ENCODE measurements at places on chromosomes 1 and 21.

DNA sequence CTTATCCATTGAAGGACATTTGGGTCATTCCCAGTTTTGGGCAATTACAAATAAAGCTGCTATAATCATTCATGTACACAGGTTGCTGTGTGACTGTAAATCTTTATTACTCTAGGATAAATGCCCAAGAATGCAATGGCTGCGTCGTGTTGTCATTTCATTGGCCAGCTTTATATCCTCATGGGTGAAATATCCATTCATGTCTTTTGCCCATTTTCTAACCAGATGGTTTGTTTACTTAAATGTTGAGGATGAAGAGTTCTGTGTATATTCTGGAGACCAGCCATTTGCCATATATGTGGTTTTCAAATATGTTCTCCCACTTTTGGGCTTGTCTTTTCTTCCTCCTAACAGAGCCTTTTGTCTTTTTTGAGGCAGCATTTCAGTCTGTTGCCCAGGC lies 25.3 kb downstream of the TRIM11 start:
- DNase-seq: no peak

DNA sequence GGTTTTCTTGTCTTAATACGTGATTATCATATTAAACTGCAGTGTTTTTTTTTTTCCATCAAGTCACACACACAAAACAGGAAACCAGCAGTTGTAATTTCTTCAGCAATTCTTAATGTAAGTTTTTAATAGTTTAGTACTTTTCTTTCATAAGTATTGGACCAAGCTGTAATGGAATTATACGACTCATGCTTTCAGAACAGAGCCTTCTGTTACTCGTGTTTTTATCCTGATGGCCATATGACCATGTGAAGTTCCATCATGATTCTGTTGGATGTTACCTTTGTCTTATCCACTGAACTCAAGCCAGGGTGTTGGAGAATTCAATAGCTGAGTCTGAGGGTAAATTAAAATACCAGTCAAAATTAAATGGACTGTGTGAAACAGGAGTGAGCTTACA lies 72.0 kb upstream of the S1PR1 start:
- DNase-seq: no peak

DNA sequence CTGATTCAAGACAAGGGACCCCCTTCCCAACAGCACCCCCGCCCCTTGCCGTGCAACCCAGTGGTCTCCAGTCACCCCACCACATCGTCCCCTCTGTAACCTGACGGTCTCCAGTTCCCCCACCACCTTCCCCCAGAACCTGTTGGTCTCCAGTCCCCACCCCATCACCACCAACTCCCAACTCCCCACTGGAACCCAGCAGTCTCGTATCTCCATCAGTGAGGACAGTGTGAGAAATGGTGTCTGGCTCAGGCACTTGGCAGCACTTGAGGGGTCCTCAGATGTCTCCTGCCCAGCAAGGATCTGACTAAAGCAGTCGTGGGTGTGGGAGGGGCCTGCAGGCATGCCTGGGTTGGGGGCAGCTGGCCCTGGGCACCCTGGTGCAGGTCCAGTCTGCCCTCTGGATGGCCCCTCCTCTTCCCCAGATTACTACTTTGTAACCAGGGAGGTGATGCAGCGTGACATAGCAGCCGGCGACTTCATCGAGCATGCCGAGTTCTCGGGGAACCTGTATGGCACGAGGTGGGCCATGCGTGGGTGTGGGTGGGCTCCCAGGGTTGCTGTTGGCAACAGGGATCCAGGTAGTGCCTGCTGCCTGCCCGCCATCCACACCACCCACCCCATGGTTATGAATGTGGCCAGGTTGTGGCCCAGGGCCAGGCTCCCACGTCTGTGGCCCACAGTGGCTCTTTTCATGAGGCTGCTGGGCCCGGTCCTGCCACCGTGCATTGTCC lies 3.1 kb upstream of the GJC2 start:
- DNase-seq: no peak

GRCh38 chr1:30423570-30423969 lies 299.8 kb downstream of the MATN1 start:
- no peak for DNase-seq
